ENCODE measurements at places on chromosomes 4 and X.

GRCh38 chr4:23717528-23718248, 172.2 kb downstream of the PPARGC1A start:
- DNase-seq: peak; percentile 13

- DNase-seq: no peak
Measured at GRCh38 chr4:116332508-116332907, 752.9 kb downstream of the TRAM1L1 start.

DNA sequence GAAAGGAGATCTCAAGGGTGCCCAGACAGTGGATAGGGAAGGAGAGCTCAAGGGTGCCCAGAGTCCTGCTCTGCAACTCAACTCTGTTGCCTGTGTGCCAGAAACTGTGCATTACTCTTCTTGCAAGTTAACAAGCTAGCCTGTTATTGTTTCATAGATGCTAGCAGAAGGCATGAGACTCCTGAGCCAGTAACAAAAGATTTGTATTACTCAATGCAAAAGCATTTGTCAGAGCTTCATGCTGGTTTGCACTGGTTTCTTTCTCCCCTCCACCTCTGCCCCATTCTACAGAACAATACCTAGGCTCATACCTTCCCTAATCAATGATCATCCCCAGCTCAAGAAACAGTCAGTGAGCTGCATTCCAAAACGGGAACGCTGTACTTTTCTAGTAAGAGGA, 124.5 kb upstream of the NEIL3 start:
- no peak for DNase-seq

GRCh38 chrX:19628011-19628575, 112.8 kb upstream of the MAP3K15 start:
- no peak for DNase-seq

- DNase-seq: no peak
Measured at GRCh38 chr4:61520681-61521160, 320.6 kb downstream of the ADGRL3 start.

GRCh38 chr4:40575846-40576245, 53.8 kb downstream of the RBM47 start:
- no peak for DNase-seq

GRCh38 chrX:1751781-1752180, 136.9 kb downstream of the ASMT start:
- no peak for DNase-seq

- DNase-seq: no peak
Measured at GRCh38 chrX:136146614-136147314, 569 bp upstream of the FHL1 start.

- DNase-seq: no peak
Measured at GRCh38 chrX:10099411-10099810, 57.4 kb upstream of the CLCN4 start.
